ENCODE measurements at places on chromosomes 7 and 10.

GRCh38 chr10:77861366-77861765 lies 65.2 kb downstream of the DLG5 start:
- no peak for DNase-seq

DNA sequence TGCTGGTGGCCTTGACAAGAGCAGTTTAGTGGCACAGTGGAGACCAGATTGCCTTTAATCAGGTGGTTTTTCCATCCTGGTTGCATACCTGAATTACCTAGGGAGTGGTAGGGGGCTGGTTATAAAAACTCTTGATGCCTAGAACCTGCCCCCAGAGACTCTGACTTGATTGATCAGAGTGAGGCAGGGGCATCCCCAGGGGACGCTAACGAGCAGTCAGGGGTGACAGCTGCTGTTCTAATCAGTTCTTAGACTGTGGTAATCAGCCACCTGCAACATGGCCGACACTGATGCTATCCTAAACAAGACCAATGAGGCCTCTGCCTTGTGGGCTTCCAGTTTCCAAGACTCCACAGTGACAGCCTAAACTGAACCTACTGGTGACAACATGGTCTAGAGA lies 2.0 kb upstream of the OPALIN start:
- no peak for DNase-seq

DNA sequence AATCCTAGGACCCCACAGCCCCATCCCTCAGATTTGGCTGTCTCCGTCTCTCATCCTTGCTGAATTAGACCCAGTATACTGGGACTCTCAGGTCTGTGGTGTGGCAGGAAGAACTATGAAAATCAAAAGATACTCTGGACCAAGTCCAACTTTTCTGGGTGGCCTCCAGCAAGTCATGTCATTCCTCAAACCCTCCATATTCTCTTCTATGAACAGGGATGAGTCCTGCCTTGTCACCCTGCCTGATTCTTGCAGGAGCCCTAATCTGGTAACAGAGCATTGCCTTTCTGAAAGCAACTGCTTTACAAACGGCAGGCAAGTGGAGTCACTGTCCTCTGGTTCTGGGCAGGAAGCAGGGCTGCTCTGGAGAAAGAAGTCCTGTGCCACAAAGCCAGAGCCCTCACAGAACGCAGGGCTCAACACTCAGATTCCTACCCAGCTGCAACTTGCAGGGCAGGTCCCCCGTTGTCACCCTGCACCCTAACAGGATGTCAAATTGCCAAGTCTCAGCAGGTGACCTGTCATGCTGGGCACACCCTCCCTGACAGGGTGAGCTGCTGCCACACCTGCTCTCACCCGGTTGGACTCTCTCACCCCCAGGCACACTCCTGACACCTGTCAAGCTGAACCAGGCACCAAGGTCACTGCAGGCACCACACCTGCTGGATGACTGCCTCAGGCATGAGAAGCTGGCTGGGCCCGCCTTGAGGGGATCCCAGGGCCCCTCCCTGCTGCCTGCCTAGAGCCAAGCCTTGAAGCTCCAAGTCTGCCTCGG lies 227.7 kb downstream of the KCNMA1 start:
- peak; percentile 59 for DNase-seq

DNA sequence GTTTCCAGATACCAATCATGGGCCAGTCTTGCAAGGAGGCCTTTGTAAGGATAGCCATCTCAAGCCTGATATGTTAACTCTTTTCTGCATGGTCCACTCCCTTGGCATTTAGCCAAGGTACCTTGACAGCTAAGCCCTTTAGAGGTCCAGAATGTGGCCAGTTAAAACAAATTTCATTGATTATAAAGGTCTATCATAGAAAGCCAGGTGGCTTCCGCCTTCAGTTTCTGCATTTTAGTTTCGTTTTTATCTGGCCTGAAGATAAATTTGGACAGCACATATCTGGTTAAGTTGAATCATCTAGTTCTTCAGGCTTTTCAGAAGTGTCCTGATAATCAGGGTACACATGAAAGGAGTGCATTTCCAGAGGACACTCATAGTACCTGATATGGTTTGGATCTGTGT lies 30.7 kb downstream of the ANKIB1 start:
- DNase-seq: no peak

DNA sequence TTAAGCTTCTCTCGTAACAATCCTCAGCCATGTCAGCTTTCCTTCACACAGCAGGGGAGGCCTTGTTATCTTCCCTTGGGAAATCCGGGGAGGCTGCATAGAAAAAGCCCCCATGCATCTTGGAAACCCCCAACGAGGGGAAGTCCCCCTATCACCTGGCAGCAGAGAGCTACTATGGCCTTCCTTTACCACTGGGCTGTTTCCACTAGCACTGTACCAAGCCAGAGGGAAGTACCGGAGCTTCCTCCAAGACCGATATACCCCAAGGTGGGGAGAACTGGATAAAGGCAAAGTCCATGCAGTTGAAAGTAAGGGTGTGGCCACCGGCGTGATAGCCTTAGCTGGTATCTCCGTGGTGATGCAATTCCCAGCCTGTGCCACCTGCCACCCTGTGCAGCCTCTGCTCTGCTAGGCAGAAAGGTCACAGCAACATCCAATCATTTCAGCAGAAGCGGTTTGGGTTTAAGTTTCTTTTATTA lies 4.4 kb upstream of the CLIP2 start:
- no peak for DNase-seq
